ENCODE measurements at places on chromosomes 5 and 9. TPM values are rescaled to one million over a fixed set of nuclear protein-coding genes. Genes with fewer than 3 reads are reported as not detected.

SFXN1 gene
- total RNA-seq = 45.7 TPM

RLN2 gene
- total RNA-seq = 0.15 TPM

IFNK gene
- total RNA-seq = 4.3 TPM

SOHLH1 gene
- total RNA-seq = not detected

LRRTM2 gene
- total RNA-seq = not detected

CDKN2A gene
- 47.6 TPM for total RNA-seq

PCDHB4 gene
- total RNA-seq = 0.34 TPM

LRRC70 gene
- not detected for total RNA-seq
